ENCODE measurements at places on chromosomes 6 and 20.

GRCh38 chr6:139369068-139369467 lies 5.4 kb downstream of the CITED2 start:
- no peak for DNase-seq

DNA sequence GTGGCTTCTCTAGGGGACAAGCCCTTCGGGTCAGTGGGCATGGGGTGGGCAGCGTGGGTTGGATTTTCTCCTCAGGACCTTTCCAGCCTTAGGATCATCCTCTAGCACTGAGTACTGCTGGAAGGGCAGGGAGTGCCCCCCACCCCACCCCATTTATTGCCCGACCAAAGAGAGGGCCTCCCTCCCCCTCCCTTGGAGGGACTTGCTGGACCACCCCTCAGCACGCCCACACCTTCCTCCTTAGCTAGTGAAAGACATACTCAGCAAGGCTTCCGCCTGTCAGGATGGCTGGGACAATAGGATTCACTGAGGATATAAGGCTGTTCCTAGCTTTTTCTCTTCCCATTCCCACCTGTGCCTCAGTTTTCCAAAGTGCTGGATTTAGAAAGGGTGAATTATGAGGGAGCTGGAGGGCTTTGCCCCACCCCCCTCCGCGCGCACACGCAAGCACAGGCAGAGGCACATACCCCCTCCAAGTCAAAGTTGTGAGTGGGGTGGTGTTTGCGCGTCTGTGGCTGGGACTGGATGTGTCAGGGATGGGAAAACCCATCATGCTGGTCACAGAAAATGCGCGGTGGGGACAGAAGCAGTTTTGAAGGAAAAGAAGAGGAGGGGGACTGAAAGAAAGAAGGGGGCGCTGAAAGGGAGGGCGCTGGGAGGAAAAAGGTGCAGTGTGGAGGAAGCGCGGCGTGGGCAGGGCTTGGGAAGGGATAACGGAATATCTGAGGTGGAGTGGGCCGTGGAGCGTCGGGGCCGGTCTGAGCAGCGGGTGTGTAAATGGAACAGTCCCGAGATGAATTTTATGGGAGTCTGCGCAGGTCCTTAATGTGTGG lies 693 bp upstream of the SLC29A1 start:
- DNase-seq = no peak

DNA sequence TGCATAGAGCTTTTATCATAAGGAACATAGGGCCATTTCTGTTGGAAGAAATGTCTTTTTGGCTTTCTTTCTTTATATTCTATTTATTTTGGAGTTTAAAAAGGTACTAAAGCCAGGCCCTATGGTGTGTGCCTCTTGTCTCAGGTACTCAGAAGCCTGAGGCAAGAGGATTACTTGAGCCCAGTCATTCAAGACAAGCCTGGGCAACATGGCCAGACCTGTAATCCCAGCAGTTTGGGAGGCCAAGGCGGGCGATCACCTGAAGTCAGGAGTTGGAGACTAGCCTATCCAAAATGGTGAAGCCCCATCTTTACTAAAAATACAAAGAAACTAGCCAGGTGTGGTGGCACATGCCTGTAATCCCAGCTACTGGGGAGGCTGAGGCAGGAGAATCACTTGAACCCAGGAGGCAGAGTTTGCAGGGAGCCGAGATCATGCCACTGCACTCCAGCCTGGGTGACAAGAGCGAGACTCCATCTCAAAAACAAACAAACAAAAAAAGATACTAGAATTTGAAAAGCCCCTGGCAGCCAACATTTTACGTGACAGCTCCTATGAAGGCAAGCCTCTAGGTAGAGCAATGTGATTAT lies 80.0 kb downstream of the CBFA2T2 start:
- DNase-seq = no peak

DNA sequence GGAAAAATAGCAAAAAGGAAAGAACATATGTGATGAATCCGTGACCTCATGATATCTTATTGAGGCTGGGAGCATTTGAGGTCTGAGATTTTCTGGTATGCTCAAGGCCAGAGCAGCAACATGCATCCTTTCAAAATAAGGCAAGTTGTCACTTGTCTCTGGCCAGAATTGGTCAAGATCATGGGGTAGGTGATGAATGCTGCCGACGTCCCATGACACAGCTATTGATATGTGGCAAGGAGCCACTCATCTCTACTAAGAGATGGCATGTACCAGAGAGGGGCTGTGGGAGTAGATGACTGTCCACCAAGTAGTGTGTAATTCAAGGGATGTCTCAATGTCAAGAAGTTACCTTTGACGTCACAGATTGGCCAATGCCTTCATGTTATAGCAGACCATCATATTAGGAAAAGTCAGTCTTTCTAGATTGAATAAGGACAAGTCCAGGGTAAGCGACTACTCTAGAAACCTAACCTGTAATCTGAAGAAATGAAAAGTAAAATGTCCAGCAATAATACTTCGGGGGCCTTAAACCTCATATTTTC lies 527.4 kb downstream of the BMP2 start:
- DNase-seq = no peak

DNA sequence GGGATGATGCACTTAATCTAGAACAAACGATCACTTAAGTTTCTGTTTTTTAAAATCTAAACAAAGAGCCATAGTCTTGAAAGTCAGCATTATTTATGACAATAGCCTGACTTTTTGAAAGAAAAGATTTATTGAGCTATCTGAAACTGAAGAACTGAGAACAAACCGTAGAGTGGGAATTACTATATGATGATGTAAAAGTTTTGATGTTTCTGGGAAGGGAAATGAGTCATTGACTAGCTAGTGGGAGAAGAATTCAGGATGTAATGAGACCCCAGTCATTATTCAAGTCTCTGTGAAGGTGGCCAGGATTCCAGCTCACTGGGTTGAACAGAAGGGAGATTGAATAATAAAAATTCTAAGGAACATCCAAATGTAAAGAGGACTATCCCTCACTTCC lies 83.4 kb upstream of the FABP7 start:
- DNase-seq = no peak

- DNase-seq = no peak
Measured at GRCh38 chr6:72365773-72366172, 256.1 kb upstream of the KCNQ5 start.
